ENCODE measurements at places on chromosomes 1 and 21.
A peak's percentile ranks its signal among the peaks of the same experiment; 100 is the strongest.

GRCh38 chr1:162328512-162328911, 48.1 kb downstream of the SPATA46 start:
- no peak for DNase-seq

- no peak for DNase-seq
Observed at GRCh38 chr1:222843469-222844410, 28.9 kb downstream of the DISP1 start.

- DNase-seq, result no peak
Observed at GRCh38 chr1:150516050-150516591, 569 bp downstream of the FALEC start.

- DNase-seq, result no peak
Observed at GRCh38 chr1:1359308-1359663, 931 bp upstream of the MXRA8 start.

GRCh38 chr1:145935708-145936107, 8.4 kb upstream of the RBM8A start:
- DNase-seq, result no peak

GRCh38 chr1:33342041-33342723, 21.3 kb upstream of the A3GALT2 start:
- peak; percentile 82 for DNase-seq

DNA sequence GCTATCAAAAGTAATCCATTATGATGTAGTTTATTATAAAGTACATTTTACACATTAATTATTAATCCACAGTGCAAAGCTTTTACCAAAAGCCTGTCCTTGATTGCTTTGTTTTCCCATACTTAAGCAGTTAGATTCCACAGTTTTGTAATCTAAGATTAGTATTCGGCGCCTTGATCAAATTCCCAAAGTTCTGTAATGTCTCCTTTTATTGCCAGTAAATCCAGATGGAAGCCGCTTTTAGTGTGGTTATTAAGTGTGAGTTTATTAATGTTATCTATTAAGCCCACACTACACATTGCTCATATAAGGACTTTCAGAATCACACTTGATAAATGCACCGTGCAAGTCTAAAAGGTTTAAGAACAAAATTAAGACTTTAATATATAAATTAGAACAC, 199.2 kb upstream of the PKN2 start:
- DNase-seq, result no peak

DNA sequence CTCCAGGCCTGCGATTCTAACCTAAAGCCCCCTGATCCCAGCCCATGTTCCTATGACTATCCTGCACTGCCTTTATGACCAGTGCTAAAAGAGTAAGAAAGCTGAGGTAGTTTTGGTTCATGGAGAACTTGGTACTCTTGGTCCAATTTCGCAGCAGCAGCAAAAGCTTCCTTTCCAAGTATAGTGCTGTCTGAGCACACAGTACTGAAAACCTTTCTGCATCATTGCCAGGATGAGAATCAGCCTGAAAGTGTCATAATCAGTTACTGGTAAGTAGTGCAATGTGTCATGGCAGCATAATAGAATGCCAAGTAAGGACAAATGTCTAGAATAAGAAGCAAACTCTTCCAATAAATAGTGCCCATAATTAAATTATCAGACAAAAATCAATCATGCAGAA, 889.6 kb upstream of the ADGRL4 start:
- DNase-seq, result no peak

- DNase-seq, result no peak
Observed at GRCh38 chr1:168210312-168210711, 15.5 kb upstream of the SFT2D2 start.

- DNase-seq, result no peak
Observed at GRCh38 chr21:35006248-35006647, 42.9 kb downstream of the RUNX1 start.

DNA sequence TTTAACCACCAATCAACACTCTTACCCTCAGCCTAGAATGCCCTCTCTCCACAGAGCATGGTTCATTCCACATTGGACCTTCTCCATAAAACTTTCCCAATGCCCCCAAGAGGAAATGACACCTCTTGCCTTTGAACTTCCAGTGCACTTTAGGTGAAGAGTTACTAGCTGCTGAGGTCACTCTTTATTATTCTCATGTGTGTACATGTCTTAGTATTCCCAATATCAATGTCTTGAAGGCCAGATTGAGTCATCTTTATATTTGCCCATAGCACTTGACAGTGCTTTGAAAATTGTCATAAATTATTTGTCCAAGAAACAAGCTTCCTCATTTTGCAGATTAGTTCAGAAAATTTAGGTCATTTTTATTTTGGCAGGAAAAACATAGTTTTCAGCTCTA, 8.1 kb upstream of the DNASE2B start:
- DNase-seq, result no peak

DNA sequence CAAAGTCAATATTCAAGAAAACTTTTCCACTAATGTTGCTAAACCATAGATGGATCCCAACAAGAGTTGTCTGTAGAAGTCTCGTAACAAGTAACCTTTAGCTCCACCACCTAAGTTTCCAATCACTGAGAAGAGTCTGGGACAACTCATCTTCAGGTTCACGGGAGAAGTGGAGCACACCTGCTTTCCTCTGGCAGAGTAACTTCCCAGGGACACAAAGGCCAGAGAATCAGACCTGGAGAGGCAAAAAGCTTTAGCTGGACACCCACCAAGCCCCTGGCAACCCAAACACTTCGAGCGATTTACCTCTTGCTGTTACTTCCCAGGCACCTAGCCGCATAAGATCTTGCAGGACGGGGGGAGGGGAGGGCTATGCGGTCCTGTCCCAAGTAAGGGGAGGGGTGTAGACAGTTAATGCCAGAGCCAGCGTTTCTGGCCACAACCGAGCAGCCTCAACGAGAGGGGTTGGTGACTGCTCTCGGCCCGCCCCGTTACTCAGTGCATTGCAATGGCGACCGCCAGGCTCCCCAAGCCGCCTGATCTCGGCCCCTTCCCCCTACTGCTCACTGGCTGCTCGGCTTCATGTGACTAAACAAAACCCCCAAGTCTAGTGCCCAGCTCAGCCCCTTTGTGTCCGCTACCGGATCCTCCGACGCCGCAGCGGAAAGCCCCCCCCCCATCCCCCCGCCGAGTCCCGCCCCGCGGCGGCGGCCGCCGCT, 709 bp downstream of the ZNF644 start:
- peak; percentile 53 for DNase-seq

DNA sequence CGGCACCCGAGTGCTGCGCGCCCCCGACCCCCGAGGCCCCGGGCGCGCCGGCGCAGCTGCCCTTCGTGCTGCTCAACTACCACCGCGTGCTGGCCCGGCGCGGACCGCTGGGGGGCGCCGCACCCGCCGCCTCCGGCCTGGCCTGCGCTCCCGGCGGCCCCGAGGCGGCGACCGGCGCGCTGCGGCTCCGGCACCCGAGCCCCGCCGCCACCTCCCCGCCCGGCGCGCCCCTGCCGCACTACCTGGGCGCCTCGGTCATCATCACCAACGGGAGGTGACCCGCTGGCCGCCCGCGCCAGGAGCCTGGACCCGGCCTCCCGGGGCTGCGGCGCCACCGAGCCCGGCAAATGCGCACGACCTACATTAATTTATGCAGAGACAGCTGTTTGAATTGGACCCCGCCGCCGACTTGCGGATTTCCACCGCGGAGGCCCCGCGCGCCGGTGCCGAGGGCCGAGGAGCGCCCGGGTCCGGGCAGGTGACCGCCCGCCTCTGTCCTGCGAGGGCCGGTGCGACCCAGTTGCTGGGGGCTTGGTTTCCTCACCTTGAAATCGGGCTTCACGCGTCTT, 49.0 kb downstream of the SIM2 start:
- DNase-seq, result peak; percentile 84

DNA sequence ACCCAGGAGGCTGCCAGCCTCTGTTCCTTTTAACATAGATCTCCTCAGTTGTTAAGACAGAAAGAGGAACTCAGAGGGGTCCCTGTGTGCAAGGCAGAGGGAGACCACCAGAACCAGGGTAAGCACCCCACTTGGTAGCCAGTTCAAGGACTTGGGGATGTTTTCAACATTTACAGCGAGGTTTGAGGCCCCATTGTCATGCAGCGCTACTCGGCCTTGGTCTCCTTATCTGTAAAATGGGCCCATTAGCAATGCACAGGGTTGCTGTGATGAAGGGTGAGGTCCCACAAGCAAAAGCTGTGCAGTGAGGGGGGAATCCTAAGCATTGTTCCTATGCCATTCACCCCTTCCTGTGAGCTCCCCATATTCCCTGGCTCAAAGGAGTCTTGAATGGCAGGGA, 4.2 kb downstream of the SIM2 start:
- no peak for DNase-seq

GRCh38 chr21:17640821-17641220, 28.1 kb upstream of the BTG3 start:
- no peak for DNase-seq

DNA sequence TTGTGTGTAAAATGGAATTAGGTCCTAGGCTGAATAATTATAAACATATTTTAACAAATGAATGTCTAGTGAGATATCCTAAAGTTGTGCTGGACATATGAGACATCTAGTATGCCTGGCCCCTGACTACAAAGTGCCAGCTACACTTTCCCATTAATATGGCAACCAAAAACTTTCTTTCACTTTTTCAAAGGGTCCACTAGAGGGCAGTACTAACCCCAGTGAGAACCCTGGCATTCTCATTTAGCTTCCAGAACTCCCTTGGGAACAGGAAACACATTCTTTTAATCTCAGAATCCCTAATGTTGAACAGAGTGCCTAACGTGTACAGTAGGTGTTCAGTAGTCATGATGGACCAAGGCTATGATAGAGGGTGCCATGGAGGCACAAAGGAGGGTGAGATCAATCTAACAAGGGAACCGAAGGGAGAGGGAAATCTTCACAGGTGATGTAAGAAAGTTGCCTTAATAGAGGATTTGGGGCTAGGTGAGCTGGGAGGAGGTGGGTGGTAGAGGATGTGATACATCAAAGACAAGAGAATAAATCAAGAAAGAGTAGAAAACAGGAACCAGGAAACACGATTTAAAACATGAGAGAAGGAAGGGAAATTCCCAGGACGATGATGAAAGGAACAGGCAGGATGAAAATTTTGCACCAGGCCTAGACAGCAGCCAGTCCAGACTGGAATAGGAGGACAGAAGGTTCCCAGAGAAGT, 41.6 kb downstream of the NSL1 start:
- DNase-seq, result peak; percentile 52

DNA sequence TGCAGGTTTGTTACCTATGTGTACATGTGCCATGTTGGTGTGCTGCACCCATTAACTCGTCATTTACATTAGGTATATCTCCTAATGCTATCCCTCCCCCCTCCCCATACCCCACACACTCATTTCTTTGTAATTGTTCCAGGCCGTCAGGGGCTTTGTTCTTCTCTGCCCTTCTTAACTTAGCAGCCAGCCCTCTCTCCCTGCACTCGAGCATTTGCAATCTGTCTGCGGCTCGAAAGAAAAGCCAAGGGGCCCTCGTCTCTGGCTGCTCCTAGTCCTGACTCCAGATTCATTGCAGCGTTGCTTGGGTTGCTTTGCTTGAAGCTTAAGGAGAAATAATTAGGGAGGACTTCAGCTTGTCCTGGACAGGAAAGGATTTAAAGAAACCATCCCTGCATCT, 85.7 kb downstream of the ATP1A1 start:
- no peak for DNase-seq

- no peak for DNase-seq
Observed at GRCh38 chr1:43565600-43566360, 35.1 kb downstream of the PTPRF start.

DNA sequence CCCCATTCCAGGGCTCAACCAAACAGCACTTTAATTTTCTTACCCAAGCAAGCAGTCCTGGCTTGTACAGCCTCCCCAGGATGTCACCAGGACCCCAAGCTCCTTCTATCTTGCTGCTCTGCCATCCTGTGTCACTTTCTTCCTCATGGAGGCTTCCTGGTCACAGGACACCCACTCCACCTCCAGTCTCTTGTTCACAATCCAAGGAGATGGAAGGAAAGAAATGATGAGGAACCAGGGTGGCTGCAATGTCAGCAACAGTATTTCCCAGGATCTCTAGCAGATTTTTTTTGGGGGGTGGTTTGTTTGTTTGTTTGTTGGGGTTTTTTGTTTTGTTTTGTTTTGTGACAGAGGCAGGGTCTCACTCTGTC, 58.9 kb downstream of the RIPK4 start:
- no peak for DNase-seq

GRCh38 chr1:2212532-2213491, 15.3 kb upstream of the SKI start:
- DNase-seq, result no peak

DNA sequence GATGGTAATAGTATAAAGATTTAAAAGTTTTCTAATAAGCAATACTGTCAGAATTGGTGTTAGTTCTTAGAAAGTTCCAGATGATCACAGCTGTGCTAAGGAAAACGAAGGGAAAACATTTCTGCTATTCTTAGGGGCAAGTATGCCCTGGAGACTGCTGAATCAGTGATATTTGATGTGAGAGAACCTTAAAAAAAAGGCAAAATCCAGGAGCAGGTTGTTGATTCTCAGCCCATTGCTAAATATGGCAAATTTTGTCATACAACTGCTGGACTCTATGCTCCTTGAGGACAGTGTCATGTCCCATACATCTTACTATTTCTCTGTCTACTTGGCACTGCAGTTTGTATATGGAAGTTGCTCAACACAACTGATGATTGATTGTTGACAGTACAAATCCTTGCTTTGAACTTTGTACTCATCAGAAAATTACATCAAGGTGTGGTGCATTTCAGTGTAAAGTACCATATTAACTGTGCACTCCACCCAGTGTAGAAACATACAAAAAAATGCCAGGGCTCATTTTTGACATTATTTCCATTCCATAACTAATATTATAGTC, 10.9 kb downstream of the CRCT1 start:
- no peak for DNase-seq

DNA sequence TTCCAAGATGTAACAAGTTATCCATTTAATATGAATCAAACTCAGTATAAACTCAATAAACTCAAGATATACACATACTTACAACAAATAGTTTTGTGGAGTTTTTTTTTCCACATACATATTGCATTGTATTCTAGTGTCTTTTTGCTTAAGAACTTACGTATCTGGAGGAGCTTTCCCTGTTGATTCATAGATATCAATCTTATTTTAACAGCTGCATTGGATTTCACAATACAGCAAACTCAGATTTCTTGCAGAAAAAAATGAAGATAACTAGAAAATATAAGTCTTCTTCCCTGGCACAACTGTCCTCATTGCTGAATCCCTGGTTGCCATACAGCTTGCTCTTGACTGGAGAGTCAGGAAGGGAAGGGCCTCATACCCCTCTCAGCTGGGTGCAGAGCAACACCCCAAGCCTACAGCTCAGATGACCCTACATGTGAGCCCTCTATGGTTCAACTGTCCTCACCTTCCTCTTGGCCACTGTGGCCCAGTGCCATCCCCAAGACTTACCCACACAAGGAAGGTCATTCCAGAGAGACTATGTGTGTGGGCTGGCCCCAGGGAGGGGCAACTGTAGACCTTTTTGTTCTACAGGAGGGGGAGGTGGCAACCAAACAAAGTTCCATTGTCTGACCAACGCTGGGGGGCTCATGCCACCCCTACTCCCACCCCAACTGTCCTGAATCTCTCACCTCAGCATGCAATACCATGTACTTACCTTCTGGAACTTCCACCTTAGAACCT, 1.7 kb downstream of the MPZ start:
- no peak for DNase-seq

GRCh38 chr1:19980314-19980713, 896 bp upstream of the PLA2G2A start:
- DNase-seq, result no peak

All from HuH-7 (cell line).